Kidney tubule cell (primary cell): ENCODE measurements at places on chromosomes 13 and 19.

- no peak for DNase-seq
Observed at GRCh38 chr19:10911579-10912363, 16.7 kb downstream of the YIPF2 start.

DNA sequence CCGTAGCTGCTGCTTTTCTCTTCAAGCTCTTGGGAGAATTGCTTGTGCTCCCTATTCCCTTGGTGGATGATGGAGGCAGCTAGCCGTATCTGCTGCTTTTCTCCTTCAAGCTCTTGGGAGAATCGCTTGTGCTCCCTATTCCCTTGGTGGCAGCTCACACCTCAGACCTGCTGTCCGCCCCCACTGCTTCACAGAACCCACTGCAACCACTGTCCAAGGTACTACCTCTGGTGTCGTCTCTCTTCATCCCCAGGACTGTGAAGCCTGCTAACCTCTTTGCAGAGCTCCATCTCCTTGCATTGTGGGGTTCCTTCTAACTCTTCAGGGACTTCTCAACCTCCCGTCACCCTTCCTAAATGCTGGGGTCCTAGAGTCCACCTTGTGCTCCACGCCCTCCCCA, 4.6 kb upstream of the ERVK3-1 start:
- DNase-seq: no peak

DNA sequence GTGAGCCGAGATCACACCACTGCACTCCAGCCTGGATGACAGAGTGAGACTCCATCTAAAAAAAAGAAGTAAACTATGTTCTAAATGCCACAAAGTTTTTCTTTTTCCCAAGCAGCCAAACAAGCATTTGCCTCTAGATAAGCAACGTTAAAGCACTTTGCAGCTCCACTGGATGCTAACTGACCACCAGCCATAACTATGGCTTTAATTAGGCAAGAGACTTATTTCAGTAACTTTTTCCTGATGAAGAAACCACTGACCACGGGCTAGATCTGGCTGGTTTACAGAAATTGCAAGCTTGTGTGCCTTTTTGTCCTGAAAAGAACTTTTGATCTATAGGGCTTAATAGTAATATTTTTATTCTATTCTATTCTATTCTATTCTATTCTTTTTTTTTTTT, 22.1 kb downstream of the CD70 start:
- DNase-seq: no peak

GRCh38 chr13:113874177-113874576, 10.3 kb upstream of the GAS6 start:
- DNase-seq: no peak
